SW480 (cell line): ENCODE measurements at places on chromosomes 2 and 18.

DNA sequence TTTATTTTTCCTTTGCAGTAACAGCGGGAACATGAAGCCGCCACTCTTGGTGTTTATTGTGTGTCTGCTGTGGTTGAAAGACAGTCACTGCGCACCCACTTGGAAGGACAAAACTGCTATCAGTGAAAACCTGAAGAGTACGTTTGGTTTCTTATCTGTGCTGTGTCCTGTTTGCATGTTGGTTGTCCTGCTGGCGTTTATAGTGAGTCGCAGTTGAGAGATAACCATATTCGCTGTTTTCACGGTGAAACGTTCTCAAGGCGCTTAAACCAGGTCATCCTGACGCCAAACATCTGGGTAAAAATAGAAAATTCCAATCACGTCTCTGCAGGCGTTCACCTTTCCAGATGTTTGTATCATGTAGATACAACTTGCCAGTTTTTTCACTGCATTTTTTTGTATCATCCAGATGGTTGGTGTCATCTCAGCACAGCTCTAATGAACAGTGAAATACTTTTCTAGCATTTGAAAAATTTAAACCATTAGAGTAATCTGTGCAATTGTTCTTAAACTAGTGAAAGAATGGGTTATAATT lies 21.2 kb downstream of the CLUL1 start:
- DNase-seq: no peak

DNA sequence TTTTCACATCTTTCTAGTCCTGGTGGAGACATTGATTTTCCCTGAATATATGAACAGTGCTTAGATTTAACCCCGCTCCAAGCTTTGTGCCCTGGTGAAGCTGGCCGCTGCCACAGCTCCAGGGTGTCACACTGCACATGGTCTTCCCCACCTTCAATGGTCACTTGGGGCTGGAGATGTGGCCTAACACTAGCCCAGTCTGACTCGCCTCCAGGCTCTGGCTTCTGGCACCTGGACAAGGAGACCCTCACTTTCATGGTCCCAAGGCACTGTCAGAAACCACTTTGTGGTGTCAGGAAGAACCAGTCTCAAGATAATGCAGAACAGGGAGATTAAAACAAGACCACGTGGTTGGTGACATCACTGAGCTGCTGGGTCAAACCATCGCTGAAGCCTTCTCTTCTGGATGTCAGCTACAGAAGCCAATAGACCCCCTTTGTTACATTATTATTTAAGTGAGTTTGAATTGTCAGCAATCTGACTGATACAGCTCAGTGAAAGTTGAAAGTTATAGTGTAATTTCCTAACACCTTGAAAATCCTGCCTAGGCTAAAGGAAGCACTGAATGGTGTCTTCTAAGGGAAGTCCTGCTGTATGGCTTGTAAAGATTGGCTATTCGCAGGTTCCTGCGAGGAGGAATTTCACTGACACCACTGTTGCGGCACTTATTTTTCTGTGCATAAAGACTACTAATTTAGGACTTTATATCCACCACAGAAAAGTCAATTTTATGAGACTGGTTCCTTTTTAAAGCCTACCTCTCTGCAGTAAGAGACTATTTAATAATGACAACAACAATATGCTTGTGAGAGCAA lies 55.0 kb upstream of the CTDP1 start:
- no peak for DNase-seq

DNA sequence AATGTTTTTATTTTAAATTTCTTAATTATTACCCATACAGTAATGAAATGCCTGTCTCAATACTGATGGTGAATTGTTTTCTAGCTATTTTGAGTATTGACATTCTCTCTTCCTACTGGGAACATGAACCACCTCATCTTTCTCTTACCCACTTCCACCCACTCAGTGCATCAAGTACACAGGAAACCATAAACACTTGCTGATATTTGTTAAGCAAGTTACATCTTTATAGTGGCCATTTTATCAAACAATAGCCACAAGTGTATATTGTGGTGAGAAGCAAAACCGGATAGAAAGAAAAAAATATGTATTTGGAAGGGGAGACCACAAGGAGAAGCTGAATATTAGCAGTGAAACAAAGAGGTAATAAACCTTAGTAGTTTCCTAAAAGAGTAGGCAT lies 368.1 kb upstream of the HNRNPA3 start:
- DNase-seq: no peak

DNA sequence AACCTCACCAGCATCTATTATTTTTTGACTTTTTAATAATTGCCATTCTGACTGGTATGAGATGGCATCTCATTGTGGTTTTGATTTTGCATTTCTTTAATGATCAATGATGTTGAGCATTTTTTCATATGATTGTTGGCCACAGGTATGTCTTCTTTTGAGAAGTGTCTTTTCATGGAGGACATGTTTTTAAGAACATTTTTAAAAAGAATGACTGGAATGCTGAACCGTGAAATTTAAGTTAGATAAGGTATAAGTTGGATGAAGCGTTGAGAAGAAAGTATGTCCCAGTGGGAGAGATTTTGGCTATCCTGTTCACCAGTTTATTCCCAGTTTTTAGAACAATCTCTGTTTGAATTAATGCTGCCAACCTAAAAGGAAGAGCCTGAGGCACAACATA lies 365.9 kb downstream of the CELF4 start:
- DNase-seq: no peak

- no peak for DNase-seq
These were observed 94.0 kb downstream of the PLB1 start for GRCh38 chr2:28589746-28590463.

DNA sequence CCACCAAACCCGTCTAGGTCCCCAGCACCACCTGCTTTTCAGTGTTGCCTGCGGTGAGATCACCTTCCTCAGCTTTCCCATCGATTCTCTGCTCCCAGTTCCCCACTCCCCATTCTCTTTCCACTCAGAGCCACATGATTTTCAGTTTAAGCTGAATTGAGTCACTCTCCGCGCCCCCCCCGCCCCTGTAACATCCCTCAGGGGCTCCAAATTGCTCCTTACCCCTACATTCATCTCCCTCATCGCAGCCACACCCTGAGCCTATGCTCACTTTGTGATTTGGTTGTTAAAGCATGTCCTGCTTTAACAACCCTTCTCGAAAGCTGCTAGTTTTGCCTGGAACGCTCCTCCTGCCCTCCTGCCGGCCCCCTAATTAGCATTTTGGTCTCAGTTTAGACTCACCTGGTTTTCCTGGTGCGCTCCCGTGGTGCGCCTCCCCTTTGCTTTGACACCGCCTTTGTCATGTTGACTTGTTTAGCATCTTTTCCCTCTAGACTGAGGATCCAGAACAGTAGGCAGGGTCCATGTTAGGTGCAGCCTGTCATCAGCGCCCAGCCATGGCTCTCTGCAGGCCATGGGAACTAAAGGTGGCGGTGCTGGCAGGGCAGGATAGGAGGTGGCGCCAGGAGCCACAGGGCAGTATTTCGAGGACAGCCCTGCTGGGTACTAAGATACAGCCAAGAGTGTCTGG lies 60.8 kb downstream of the ST3GAL5 start:
- no peak for DNase-seq

DNA sequence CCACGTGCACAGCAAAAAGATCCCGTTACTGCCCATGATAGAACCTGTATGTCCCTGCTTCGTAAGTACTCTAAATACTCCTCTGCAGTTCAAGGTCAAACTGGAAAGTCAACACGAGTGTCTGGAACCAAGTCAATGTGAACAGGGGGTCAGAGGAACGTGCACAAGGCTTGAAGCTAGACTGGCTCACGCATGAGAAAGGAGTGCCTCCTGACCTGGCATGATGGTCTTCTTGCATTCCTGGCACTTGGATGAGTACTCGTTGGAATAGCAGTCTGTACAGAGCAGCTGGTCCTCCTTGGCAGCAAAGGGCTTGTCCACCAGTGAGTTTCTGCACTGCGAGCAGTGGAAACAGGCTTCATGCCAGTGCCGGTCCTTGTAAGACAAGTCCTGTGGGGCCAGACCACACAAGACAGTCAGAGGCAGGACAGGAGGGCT lies 25.5 kb downstream of the FHL2 start:
- DNase-seq: no peak

GRCh38 chr18:38415811-38416210 lies 850.2 kb upstream of the CELF4 start:
- DNase-seq: no peak

DNA sequence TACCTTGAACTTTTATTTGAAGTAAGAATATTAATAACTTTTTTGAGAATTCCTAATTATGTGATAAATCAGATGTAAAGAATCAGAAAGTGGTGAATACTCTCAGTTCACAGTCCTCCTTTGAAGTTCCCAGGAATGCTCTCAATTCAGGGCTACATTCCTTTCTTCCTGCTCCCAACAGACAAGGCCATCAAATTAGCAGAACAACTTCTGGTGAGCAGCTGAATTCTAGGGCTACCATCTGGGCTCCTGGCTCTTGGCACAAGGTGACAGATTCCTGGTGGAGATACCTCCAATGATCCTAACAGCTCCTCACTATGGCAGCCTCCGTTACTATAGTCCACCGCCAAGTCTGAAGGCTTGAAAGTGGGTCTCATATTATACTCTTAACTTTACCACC lies 37.8 kb upstream of the OLA1 start:
- no peak for DNase-seq

DNA sequence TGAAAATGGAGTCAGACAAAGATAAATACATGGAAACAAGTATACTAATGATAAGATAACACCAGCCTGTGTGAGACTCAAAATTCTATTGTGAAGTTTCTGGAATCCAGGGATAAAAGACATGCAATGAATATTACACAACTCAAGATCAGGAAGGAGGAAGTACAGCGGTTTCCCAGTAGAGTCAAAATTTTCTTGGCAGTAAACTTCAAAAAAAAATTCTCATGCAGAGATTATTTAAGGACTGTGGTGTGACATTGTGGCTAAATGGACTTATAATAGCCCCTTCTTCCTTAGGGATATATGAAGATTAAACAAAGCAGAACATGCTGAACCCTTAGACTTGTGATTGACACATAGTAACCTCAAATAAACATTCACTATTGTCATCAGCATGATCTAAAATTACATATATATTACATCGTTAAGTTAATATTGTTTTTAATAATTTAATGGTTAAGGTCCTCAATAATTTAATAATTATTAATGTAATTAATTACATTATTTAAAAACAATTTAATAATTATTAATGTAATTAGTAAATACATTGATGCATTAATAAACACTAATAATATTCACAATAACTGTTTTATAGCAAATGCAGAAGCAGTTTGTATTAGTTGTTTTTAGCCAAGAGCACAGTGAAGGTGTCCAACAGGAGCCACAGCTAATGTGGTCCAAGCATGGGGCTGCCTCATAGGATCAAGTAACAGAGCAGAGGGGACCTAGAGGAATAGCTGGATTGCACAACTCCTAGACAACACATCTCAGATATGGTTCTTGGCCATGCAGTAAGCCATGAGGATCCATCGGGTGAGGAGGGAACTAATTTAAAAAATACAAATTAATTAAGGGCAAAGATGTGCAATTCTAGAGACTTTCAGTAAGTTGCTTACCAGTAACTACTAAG lies 77.3 kb downstream of the POLE4 start:
- DNase-seq: no peak

DNA sequence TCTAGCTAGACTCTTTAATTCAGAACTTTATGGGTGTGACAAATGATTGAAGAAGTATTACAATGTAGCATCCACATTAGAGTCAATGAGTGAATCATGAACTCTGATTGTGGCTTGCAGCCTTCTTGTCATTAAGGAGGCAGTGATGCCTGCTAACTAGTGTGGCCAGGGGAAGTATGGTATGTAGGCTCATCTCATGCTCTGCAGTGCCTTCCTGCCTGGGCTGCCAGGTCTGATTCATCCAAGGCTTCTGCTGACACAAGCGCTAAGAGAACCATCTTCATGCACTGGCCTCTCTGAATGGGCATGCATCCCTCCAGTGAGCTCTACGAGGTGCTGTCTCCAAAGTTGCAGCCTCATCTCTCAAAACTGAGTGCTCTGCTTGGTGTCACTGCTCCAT lies 144.3 kb downstream of the MTCL1 start:
- no peak for DNase-seq

DNA sequence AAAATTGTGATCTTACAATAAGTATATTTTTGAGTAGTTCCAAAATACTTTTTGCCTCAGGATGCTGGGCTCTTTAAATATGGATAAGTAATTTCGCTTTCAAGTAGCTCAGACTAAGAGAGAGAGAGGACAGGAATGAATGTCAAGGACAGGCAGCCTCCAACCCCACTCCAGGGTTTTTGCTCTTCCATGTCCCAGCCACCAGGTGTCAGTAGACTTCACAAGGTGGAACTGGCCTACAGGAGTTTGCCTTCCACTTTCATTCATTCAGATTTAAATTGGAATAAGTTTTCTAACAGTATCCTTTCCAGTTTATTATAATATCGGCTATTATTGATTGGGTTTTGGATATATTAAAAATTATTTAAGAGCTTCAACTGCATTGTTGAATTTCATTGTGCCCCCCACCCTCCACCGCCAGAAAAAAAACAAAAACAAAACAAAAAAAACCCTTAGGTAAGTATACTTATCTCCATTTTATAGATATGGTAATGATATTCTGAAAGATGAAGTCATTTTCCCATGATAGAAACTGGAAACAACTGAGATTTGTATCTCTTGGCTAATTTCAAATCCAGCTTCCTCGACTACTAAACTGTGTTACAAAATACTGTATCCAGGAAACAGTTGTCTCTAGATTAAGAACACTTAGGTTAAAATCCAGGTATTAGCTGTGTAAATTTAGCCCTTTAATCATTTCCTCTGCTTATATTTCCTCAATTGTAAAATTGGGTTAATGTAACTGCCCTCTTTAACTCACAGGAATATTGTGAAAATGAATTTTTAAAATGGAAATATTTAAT lies 793.1 kb downstream of the ERBB4 start:
- peak; percentile 68 for DNase-seq

DNA sequence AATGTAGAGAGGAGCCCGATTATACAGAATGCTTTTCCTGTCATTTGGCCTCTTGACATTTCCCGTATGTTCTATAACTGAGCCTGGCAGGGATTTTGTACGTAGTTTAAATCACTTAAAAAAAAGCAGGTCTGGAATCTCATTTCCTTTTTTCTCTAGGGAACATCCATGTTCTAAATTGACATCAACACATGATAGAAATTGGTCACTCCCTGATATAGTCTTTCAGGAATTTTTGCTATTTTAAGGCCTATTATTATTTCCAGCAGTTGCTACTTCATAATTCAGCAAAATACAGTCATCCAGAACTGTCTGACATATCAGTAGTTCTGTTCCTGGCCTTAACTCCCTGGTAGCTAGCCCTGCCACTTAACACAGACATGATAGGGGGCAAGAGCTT lies 565.7 kb upstream of the ZEB2 start:
- DNase-seq: no peak

DNA sequence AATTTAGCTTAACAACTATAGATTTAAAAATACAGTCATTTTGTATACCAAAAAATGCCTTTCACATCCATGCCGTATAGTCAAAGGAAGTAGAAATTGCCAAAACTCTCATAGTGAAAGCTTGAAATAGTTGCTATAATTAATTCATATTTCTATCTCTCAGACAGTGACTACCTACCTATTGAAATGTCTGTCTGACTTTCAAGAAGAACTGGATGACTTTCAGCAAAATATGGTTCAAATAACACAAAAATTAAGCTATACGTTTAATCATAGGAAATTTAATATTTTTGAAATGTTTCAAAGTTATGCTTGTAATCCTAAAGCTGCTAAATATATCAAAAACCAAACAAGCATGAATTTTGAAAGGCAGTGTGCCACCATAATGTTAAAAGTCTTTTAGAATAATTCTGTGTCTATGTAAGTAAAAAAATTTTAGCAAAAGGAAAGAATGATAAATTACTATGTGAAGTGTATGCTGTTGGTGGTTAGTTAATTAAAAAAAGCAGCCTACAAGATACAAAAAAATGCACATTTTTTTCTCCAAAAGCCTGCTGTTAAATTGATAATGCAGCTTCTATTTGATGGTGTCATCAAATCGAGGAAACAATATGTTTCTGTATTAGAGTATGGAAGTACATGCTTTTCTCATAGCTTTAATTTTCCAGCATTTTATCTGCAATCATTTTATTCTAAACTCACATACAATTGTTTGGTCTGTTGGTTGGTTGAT lies 57.7 kb upstream of the ST6GAL2 start:
- DNase-seq: no peak
